Urinary bladder (tissue), 4 donors: ENCODE measurements at places on chromosomes 4 and X. TPM values are rescaled to one million over a fixed set of nuclear protein-coding genes. Genes with fewer than 3 reads are reported as not detected.

Gene DHX15
- total RNA-seq, result 300 TPM

Gene BEX5
- total RNA-seq, result 1.2 TPM

Gene HTRA3
- total RNA-seq, result 49.2 TPM

Gene SSX4
- total RNA-seq, result not detected

Gene NDUFC1
- total RNA-seq, result 43.6 TPM

Gene ADH1A
- total RNA-seq, result not detected

Gene ARX
- total RNA-seq, result not detected

Gene FAM53A
- total RNA-seq, result 0.63 TPM

Gene ACTRT1
- not detected for total RNA-seq

Gene USP27X
- total RNA-seq, result 5.4 TPM

Gene DCAF4L1
- 0.16 TPM for total RNA-seq

Gene NUDT6
- total RNA-seq, result 12.1 TPM

Gene GAGE12J
- not detected for total RNA-seq

Gene SULT1B1
- total RNA-seq, result 1.2 TPM

Gene RASSF6
- 14.8 TPM for total RNA-seq

Gene MXRA5
- 100 TPM for total RNA-seq

Gene DDX53
- total RNA-seq, result not detected

Gene SPANXN4
- not detected for total RNA-seq
